ENCODE measurements at places on chromosomes 6 and 20.

DNA sequence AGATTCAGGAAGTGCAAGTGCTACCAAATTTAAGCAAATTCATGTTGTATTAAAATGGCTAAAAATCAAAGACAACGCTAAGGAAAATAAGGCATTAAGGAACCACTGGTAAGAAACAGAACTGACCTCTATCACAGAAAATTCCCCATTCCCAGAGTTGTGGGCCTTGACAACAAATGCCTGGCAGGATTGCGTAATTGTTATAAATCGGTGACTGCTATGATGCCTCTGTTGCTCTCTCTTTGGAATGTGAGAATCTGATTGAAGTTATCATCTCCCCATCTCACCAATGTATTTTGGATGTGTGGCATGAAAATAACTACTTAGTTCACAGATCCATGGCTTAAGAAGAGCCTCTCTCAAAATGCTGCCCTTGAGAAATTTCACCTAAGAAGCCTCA lies 257.3 kb downstream of the OGFRL1 start:
- no peak for DNase-seq

GRCh38 chr6:28141500-28142329 lies at the start of gene ZKSCAN8:
TSS of gene ZKSCAN8 (plus strand) at chr6:28141883. CDS start at chr6:28148408, 6,525 bp downstream.
- no peak for DNase-seq

DNA sequence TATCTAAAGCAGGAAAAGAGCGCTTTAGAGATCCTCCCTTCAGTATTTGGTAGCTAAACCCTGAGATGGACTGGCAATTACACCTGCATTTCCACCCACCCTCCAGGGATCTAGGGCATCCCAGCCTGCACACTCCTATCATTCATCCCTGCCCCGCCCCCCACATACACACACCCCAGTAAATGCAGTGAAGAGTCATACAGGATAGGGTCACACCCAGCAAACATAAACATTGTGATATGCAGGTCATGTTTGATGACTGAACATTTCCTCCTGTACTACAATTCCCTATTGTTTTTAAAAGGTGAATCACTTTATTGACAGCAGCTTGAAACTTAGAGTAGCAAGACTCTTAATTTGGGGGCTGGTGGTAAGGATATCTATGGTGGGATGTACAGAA lies 112.9 kb downstream of the FOXO3 start:
- DNase-seq: no peak

- DNase-seq: no peak
Measured at GRCh38 chr6:65450451-65450850, 256.6 kb downstream of the EYS start.

GRCh38 chr6:146913842-146914488 lies 290.3 kb upstream of the STXBP5 start:
- DNase-seq: peak; percentile 93

DNA sequence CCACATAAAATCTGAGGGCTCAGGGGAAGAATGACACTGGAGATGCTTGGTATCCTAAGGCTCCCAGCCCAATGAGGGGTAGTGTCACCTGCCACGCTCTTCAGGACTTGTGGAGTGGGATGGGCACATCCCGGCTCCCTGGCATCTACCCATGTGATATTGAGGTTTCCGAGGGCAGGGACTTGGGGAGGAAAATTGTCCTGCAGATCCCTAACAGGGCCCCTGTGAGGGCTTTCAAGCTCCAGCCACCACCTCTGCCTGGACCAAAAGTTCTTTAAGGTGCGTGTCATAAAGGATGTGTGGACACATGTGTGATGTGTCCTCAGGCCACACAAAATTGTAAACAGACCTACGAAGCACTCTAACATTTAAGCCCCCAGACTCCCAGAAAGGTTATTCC lies 2.5 kb downstream of the SCML4 start:
- DNase-seq: no peak

GRCh38 chr20:58202044-58202443 lies 26.4 kb downstream of the ANKRD60 start:
- no peak for DNase-seq

DNA sequence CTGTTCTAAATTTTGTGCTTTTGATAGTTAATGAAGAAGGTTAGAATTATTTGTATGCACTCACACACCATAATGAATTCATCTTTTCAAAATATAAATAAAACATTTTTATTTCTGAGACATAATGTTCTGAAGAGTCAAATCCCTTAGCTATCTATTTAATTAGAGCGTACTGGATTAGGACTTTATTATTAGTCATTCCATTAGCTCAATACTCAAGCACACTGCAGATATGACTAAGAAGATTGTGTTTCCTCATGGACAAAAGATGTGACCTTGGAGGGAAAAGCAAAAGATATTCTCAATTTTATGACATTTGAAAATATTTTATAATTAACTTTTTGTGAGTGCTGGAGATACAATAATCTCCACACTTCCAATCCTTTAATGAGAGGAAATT lies 666.4 kb downstream of the CD109 start:
- DNase-seq: no peak

- DNase-seq: peak; percentile 77
Measured at GRCh38 chr6:54419885-54420284, 111.6 kb downstream of the TINAG start.

DNA sequence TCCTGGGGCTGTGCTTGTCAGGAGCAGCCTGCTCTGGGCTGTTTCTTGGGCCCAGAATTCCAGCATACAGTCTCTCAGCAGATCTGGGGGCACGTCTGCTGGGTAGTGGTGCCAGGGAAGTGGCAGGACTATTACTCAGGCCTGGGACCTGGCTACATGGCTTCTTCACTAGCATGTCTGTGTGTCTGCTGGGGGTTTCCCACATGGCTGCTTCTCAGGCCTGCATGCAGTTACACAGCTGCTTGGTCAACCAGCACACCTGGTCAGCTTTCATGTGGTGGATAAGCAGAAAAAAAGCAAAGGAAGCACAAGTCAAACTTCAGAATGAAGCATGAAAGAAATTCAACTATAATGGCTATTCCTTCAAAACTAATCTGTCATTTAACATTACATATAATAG lies 316.2 kb upstream of the NOX3 start:
- DNase-seq: no peak

DNA sequence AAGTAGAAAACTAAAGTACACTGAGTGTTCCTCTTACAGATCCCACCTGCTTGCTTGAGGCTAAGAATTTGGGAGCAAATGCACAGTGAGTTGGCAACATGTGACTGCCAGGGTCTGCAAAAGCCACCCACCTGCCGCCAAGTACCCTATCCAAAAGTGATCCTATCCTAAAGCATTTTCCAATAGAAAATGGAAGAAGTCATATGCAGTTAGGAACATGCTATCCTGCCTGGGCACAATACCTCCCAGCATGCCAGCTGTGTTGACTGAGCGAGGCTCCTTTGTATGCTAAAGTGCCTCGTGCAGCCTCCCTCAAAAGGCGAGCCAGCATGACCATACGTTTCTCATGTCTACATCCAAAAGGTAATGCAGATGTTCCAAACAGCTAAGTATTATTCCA lies 52.7 kb downstream of the TRAF3IP2 start:
- DNase-seq: no peak

GRCh38 chr6:145015739-145016558 lies 719.4 kb downstream of the EPM2A start:
- DNase-seq: peak; percentile 80

- no peak for DNase-seq
Measured at GRCh38 chr6:107030151-107030550, 2.2 kb downstream of the MTRES1 start.

GRCh38 chr6:4885341-4885933 lies 109.2 kb downstream of the CDYL start:
- no peak for DNase-seq

DNA sequence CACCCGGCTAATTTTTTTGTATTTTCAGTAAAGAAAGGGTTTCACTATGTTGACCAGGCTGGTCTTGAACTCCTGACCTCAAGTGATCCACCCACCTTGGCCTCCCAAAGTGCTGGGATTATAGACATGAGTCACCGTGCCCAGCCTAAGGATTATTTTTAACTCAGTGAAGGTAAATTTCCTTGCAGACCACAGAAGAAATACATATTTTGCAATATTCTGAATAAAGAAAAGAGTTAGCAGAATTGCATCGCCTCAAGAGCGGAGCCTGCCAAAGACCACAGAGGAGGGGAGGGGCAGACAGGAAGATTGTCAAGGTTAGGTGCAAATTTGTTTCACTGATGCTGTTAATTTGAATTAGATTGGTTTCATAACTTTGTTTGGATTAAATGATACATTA lies 47.4 kb downstream of the SOD2 start:
- DNase-seq: peak; percentile 30

DNA sequence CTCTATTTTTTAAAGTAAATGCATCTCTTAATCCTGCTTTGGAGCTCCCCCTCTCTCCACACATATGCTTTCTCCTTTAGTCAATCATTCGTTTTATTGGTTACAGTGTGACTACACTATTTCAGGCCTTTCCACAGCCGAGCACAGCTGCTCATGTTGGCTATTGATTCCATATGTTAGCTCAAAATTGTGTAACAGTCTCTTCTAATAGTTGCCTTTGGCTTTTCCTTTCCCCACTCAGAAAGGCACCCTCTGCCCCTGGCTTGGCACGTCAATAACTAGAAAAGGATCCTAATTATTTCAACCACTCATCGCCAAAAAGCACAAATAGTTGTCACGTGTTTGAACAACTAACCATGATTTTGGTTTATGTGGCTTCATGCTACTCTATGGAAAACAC lies 410.3 kb upstream of the SLC35B3 start:
- no peak for DNase-seq

GRCh38 chr6:53582963-53583362 lies 38.1 kb upstream of the GCLC start:
- no peak for DNase-seq

DNA sequence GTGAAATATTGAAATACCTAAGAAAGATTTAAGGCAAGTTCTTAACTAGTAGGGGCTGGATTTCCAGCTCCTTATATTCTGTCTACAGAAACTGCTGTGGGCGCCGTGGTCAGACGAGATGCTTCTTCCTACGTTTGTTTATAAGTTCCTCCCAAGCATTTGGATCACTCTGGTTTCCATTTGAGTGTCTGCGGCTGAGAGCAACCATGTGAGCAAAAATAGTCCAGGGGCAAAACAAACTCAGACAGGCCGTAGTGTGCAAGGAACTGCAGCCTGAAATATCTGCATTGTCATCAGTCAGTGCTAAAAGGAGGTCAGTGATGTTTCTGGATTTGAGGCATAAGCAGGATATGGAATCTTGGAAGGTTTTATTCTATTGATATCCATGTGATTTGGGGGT lies 485.9 kb upstream of the JAG1 start:
- no peak for DNase-seq

GRCh38 chr6:89302195-89302770 lies 12.8 kb downstream of the GABRR2 start:
- DNase-seq: no peak

DNA sequence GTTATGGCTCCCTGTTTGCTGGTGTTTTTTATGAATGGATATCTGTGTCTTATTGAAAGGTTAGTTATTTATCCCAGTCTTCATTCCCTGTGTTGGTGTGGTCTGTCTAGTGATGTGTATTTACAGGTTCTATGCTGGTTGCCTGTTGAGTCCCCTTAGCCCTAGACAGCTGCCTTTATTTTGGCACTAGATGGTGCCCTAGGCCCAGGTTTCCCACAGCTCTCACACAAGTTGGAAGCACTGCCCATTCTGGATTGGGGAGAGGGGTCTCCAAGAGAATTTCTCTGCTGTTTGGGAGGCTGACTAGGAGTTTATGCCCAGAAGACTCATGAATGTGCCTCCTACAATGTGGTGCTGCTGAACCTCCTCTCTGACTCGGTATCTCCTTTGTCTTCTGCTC lies 12.4 kb downstream of the GRM1 start:
- no peak for DNase-seq

- DNase-seq: no peak
Measured at GRCh38 chr6:14783594-14783993, 462.3 kb upstream of the JARID2 start.

DNA sequence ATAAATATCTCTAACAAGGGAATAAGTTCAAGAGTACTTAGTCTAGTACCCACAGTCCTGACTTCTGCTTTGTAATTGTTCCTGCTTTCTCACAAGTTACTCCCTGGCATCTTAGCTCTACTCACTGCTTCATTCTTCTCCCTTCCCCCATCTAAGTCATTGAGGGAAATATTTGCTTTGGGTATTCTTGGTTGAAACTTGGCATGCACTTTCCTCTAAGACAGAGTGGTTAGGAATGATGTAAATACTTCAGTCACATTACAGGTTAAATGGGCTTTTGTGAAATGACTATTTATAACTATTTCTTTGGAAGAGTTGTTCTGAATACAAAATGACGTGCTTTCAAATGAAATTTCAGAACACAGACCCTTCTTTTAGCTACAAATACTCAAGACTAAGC lies 67.7 kb upstream of the PLEKHG1 start:
- no peak for DNase-seq

GRCh38 chr6:12423832-12424231 lies 133.7 kb downstream of the EDN1 start:
- no peak for DNase-seq

- peak; percentile 81 for DNase-seq
Measured at GRCh38 chr6:2020909-2021308, 224.5 kb downstream of the GMDS start.

GRCh38 chr6:63677282-63677681 lies 41.7 kb downstream of the PHF3 start:
- peak; percentile 10 for DNase-seq

- DNase-seq: no peak
Measured at GRCh38 chr6:130964808-130965604, 98.0 kb downstream of the EPB41L2 start.

DNA sequence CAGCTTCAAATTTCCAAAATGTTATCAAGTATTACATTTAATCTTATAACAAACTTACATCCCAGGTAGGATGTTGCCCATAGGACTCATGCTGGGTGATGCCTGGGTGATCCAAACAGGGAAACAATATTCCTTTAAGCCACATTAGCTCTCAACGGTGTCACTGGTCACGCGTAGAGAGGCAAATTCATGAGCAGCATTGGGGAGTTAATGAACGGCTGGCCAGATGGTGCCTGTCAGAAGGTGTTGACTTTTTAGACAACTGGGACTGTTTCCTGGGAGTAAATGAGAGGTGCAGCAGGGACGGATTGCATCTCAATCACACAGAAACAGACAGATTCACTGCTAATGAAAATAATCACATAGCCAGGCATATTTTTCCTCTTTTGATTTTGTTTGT lies 83.3 kb upstream of the ID4 start:
- no peak for DNase-seq

- DNase-seq: no peak
Measured at GRCh38 chr6:137111296-137112066, 62.0 kb downstream of the IL22RA2 start.

DNA sequence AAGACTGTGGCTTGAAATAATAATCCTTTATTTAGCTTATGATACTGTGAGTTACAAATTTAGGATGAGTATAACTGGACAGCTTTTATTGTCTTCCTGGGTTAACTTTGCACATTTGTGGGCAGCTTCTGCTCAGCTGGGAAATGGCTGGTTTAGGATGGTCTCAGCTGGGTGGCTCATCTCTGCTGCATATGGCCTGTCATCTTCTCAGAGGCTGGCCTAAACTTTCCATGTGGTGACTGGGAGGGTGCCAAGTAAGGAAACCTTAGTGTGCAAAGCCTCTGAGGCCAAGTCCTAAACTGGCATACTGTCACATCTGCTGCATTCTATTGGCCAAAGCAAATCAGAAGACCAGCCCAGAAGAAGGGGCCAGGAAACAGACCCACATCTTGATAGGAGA lies 40.2 kb downstream of the BTBD3 start:
- no peak for DNase-seq

GRCh38 chr20:42399802-42400201 lies 781.6 kb upstream of the CHD6 start:
- DNase-seq: no peak
